Stimulated activated CD8-positive, alpha-beta memory T cell treated with anti-CD3 and anti-CD28 coated beads, Interleukin-7, amount 100 ng/mL, for 24 hours (primary cell): ENCODE measurements at places on chromosomes 7 and 10.

DNA sequence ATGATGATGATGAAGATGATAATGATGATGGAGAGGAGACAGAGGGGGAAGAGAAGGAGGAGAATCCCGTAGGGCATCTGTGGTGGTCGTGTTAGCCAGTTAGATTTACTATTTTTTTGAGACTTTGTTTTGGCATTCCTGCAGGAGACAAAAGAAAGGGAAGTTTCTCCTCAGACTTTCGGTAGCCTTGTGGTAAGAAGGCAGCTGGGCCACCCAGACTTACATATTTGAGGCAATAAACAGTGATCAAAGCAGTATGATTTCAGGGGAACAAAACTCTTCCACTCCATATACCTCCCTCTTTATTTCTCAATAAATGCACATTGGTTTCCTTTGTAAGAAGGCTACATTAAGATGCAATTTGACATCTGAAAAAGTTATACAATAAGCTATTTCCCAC lies 32.4 kb upstream of the BICC1 start:
- no peak for DNase-seq

DNA sequence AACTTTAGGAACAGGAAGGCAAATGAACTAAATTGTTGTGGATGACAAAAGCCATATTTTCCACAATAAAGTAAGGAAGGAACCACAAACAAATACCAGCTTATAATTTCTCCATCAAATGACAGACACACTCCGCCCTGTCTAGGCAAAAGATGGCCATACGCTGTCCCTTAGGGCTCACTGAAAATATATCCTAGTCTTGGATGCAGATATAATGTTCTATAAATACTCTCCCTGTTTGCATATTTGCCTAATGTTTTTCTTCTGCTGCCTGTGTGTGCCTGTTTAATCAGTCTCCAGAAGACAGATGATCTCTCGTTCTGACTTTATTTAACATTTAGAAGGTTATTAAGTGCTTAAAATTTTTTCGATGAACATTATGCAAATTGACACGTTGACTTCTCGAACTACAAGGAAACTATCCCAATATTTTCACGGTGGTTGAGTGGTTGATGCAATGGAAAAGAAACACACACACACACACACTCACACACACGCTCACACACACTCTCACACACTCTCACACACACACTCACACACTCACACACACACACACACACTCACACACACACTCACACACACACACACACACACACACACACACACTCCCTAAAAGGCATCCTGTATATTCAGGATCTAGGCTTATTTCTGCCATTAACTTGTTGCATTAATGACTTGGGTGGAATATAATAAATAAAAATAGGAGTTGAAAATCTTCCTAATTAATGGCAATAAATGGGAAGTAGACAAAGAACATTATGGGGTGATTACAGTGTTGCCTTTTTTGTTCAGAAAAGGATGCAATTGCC lies 297.1 kb downstream of the PRPF18 start:
- DNase-seq, result no peak

DNA sequence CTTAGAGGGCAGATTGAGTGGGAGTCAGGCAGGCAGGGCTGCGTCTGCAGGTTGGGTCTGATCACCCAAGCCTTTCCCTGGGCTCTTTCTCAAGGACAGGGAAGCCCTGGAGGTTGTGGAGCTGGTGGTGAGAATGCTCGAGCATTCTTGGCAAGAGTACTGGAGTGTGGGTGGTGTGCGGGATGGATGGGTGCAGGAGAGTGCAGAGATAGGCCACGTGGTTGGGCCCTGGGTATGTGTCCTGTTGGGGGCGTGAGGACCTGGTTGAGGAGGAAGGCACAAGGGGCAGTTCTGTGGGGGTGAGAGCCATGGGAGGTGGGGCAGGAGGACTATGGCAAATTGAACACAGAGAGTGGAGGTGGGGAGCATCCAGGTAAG lies 135.9 kb downstream of the PTPN20 start:
- DNase-seq, result no peak

DNA sequence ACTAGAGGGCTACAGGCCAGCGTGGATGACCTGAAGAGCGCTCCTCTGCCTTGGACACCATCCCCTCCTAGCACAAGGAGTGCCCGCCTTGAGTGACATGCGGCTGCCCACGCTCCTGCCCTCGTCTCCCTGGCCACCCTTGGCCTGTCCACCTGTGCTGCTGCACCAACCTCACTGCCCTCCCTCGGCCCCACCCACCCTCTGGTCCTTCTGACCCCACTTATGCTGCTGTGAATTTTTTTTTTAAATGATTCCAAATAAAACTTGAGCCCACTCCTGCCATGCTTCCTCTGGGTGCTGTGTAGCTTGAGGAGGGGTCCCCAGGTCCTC lies 4.5 kb downstream of the SNCG start:
- no peak for DNase-seq

DNA sequence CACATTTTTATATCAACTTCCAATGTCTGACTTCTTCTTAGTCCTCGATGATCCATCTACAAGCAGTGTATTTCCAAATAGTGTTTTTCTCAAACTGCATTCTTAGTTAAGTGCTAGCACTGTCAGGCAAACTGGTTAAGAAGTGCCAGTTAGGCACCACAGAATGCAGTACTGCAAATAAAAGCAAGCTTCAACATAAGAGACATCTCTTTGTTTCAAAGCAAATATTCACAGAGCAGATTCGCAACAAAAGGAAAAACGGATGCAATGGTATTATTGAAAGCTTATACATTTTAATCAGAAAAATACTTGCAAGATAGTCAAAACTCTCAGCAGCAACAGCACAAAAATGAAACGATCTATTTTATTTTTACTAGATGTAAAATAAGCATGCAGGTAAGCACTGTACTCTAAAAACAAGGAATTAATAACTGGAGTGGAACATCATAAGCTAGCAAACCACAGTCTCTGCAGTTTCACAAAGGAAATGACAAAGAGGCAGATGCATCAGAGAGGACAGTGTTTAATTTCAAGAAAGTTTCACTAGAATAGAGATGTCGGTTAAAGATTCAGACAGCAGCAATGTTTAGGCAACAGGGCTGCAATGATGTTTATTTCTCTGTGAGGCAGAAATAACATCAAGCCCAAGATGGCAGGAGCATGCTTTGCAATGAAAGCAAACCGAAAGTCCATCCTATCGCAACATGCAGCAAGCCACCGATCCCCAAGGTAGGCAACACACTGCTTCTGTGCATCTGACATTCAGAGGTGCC lies 82.0 kb downstream of the FGFR2 start:
- DNase-seq, result no peak

DNA sequence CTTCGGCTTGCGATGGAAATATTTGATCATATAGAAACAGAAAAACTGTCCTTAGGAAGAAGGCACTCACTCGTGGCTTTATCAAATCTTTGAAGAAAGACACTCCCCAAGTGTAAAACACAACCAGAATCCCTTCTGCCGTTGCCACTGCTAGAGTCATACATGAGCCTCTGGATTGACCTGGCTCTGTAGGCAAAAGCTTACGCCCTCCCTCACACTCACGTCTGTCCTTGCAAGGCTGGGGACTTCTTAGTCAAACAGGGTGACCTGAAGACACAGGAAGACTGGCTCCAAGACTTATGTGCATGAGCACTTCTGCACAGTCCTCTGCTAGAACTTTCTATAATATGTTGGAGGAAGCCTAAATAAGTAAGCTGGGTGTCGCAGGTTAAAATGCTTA lies 135.4 kb upstream of the MDFIC start:
- no peak for DNase-seq

- no peak for DNase-seq
These were observed 279.1 kb downstream of the PHF14 start for GRCh38 chr7:11252705-11253272.

DNA sequence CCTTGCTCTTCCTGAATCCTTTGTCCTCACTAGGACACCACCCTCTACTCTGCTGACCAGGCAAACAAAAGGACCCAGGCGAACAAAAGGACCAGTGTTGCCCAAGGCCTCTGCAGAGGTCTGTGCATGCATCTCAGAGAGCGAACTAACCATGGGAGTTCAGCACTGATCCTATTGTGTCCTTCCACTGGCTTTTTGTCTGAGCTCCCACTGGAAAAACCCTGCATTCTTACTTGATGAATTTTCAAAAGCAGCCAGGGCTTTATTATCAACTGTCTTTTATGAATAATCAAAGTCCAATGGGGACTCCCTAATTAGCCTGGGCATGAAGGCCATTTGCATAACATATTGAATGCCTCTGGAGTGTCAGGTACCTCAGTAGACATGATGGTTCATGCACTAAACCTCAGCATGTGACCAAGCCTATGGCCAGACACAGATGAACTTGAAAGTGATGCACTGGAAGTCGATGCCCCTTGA lies 140.6 kb downstream of the KCNMA1 start:
- DNase-seq, result no peak

- DNase-seq, result no peak
These were observed 160.8 kb downstream of the XPNPEP1 start for GRCh38 chr10:109762555-109762954.

- DNase-seq, result no peak
These were observed 49.2 kb upstream of the SHH start for GRCh38 chr7:155861480-155861868.

- no peak for DNase-seq
These were observed 25.0 kb downstream of the IGF2BP3 start for GRCh38 chr7:23445326-23445725.

- no peak for DNase-seq
These were observed 21.6 kb downstream of the JCAD start for GRCh38 chr10:30037620-30038336.

DNA sequence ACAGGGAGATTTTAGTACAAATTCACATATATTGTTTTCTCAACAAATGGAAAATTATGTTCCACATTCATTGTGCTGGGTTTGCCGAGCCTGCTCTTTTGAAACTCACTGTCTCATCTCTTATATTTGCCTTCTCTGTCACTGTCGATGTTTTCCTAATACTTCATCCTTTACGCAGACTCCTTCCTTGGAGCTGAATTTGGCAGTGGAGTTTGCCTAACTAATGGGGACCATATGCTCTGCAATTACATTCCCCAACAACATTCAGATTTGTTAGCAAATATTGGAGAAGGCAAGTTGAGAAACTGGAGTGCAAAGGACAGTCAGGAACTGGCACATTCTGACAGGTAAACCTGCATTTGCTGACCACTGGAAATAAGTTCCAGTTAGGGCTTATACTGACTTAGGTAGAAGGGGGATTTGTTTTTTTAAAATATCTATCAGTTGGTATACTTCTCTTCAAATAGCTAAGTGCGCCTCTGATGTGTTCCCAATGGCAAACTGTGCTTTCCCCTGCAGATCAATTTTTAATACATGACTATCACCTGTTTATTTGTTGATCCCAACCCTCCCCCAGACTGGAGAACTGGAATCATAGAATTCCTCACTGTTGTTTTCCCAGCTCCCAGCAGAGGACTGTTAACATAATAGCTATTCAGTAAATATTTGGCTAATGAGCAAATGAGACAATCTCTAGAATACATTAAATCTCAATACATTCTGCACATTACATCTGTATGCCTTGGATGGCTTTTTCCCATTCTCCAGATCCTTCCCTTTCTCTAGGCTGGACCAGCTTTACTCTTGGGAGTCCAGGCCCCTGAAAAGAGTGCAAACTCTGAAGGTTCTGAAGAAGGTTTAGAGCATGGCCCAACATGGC lies 769.3 kb downstream of the KCNMA1 start:
- DNase-seq, result no peak

GRCh38 chr10:98423691-98424120 lies 8.7 kb upstream of the PYROXD2 start:
- no peak for DNase-seq

GRCh38 chr10:3774814-3775695 lies 10.0 kb downstream of the KLF6 start:
- no peak for DNase-seq

GRCh38 chr7:74174606-74175082 lies 488 bp downstream of the EIF4H start:
- DNase-seq, result peak; percentile 5

GRCh38 chr10:74624501-74624900 lies 201.9 kb upstream of the KAT6B start:
- DNase-seq, result no peak

DNA sequence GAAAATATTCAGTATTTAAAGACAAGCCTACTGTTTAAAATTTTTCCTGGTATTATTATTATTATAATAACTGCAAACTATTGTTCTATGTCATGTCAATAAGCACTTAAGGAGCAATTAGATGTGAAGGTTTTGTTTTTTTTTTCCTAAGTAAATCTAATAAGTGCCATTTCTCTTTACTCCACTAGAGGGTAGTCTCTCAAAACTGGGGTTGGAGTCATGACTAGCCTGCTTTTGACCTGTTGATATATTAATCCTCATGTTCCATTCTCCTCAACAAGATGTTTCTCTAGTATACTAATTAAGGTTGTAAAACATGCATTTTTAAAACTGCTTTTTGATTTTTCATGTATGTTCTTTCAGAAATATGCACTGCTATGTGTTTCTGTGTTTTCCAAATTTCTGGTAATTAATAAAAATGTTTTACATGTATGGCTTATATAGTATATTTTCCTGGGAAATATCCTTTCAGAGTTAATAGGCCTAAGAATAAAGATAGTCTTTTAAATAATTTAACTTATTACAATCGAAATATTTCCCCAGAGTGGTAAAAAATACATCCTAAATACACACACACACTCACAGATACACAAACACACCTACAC lies 1.0 kb upstream of the LRRN3 start:
- DNase-seq, result no peak

DNA sequence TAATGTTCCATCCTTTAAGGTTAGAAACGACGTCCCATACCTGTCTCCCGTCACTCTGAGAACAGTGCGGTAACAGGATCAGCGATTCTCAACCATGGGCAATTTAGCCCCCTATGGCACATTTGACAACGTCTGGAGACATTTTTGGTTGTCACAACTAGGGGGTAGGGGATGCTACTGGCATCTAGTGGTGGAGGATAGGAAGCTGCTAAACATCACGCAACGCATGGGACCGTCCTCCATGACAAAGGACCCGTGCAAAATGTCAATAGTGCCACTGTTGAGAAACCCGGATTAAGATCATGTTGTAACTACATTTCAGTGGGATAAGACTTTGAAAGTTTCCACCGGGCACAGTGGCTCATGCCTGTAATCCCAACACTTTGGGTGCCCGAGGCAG lies 5.0 kb upstream of the PAXIP1 start:
- no peak for DNase-seq

DNA sequence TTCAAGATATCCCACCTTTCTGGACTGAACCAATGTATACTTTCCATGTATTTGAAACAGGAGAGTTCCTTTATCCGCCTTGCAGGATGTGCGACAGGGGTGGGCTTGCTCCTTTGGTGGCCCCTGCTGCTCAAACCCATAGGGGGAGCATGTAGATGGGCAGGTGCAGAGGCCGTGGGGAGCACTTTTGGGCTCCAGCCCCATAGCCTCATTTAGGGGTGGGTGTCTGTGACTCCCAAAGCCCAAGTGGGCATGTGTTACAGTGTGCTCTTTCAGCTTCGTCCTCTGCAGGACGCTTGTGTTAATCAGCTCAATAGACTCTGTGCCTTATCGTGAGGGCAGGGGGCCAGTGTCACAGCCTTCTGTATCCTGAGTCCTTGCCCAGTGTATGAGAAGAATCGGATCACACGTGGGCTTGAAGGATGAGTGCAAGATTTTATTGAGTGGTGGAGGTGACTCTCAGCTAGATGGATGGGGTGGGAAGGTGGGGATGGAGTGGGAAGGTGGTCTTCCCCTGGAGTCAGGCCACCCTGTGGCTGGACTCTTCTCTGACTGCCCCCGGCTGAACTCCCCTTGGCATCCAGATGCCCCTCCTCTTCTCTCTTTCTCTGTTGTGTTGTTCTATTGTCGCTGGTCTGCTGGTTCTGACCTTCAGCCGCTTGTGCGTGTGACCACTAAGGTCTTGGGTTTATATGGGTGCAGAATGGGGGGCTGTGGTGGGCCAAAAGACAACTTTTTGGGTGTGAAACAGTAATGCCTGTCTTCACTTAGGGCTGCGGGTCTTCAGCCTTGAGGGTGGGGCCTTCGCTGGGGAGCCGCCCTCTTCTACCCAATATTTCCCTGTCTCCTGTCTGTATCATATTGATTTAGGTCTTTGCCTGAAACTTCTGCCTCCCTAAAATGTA lies 262.2 kb downstream of the GLRX3 start:
- DNase-seq, result no peak
